ENCODE measurements at places on chromosomes 3 and 15.
A peak's percentile ranks its signal among the peaks of the same experiment; 100 is the strongest.

GRCh38 chr15:41989573-41990242 is 17.4 kb upstream of the EHD4 start:
- peak; percentile 67 for DNase-seq

DNA sequence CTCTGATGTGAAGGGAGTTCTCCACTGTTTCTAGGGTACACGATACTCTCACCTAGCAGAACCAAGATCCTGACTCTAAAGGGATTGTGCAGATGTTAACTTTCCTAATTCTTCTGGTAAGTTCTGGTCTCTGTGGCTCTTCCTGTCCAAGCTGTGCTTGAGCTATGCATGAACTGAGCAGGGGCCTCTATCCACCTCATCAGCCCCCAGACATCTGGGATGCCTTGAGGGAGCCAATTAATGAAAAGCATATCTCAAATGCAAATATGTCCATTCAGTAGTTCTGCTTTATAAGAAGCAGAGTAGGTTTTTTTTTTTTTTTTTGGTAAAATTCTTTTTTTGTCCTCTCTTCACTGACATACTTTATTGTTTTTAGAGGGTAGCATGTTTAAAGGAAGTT is 89.6 kb downstream of the POLR2M start:
- DNase-seq = no peak

DNA sequence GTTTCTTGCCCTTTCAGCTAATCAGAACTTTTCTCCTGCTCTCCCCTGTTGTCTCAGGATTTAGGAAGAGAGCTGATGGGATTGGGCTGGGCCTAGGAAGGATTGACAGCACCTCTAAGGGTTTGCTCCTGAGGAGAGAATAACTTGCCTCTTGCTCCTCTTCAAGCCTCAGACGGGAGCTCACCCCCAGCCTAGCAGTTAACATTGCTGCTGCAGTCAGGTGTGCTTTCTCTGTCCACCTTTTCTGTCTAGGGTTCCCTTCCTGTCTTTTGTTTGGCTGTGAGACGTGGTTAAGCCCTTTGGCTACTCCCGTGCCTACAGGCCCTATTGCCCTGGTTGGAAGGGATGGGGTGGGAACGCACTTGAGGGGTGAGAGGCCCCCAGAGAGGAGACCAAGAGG is 20.1 kb downstream of the TMEM108 start:
- no peak for DNase-seq

- DNase-seq = no peak
Measured at GRCh38 chr3:20038699-20039465, 1.4 kb upstream of the KAT2B start.
